Suppressor macrophage treated with lipopolysaccharide for 1 hour (primary cell): ENCODE measurements at places on chromosomes 2 and 18.

DNA sequence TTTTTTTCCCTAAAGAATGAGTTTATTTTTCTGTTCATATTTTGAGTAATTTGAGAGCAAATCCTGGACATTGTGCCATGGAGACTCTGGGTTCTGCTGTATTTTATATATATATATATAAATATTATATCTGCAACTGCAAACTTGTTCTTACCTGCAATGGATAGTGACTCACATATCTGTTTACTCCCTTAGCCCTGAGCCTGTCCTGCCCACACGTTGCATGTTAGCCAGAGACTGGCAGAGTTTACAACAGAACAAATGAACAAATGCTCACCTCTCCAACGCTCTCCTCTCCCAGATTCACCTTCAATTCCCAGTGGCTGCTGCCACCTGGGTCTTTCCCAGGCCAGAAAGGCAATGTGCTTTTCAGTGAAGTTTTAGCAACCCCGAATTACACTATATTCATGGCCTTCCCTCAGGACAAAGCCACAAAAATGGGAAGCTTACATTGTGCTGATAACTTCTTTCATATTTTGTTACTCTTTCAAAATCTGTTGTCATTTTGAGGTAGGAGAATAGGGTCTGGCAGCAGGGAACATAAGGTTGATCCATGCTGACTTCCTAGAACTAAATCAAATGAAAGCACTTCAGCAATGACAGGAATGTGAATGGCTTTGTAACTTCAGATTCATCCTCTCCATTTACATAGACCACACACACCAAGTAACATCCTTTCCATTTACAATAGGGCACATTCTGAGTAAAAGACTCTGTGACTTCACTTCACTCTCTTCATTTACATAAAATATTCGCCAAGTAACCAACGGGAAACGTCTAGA lies 105.4 kb upstream of the FAM110C start:
- no peak for DNase-seq

DNA sequence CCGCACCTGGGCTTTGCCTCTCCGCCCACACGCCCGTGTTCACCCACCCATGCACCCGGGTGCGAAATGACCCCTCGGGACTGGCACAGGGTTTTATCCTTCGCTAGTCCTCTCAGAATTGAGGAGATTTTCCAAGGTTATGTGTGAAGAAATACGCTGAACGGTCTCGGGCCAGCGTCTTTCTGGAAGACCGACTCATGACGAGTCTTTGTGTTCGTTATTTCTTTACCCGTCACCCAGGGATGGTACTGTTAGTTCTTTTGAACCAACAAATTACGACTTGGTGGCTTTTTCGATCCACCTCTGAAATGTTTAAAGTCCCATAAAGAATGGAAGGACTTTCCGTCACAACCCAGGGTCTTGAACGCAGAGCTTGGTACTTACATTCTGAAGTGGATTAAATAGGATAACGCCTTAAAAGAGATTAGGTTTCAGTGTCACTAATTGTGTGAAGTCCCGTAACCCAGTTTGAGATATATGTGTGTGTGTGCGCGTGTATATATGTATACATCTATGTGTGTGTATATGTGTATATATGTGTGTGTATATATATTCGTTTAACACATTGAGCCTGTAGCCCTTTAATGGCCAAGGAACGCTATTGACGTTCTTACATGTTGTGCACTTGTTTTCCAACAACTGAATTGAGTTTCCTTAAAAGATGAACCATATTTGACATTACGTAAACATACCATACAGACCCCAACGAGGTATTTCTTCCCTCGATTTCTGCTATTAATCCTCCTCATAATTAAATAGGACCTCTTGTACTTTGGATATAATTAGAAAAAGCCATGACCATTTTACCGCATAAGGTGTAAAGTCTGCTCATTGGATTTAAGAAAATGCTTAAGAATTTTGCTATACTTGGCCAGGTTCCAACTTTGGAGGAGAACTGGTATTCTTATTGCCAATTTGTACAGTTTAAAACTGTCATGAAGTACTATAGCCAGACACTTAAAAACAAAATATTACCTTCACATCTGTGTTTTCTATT lies 889 bp downstream of the ZC3H15 start:
- DNase-seq, result peak; percentile 32

- no peak for DNase-seq
Measured at GRCh38 chr2:120787822-120788700, 52.4 kb downstream of the GLI2 start.

DNA sequence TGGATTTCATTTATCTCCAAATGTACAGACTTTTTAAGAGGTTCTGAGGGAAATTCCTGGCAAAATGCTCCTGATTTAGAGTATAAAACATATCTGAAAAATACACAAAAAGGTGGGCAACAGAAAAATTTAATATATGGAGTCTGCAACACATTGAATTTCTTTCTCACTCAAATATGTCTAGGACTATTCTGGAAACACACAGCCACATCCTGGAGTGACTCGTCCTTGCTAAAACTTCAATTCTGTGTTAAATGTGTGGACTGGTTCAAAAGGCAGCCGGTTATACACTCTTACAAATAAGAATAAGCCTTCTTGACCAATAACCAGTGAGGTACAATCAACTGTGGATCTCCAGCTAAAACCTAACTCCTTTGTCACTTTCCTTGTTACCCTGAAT lies 44.1 kb upstream of the RND3 start:
- DNase-seq, result no peak

DNA sequence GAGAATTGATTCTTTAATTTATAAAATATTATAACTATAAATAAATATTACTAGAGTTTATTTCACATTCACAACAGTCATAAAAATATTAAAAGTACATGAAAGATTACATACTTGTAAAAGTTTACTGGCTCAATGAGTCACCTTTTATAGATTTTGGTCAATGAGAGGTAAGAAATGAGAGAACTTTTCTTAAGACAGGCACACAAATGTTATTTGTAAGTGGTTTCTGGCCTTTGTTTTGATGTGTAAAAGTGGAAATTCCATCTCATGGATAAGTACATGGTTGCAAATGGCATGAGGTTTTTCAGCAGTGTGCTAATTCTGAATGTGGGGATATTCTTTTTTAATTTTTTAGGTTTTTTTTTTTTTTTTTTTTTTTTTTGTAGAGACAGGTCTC lies 63.8 kb downstream of the TTC27 start:
- DNase-seq, result peak; percentile 2

GRCh38 chr2:106028192-106028591 lies 165.9 kb downstream of the UXS1 start:
- DNase-seq, result no peak

DNA sequence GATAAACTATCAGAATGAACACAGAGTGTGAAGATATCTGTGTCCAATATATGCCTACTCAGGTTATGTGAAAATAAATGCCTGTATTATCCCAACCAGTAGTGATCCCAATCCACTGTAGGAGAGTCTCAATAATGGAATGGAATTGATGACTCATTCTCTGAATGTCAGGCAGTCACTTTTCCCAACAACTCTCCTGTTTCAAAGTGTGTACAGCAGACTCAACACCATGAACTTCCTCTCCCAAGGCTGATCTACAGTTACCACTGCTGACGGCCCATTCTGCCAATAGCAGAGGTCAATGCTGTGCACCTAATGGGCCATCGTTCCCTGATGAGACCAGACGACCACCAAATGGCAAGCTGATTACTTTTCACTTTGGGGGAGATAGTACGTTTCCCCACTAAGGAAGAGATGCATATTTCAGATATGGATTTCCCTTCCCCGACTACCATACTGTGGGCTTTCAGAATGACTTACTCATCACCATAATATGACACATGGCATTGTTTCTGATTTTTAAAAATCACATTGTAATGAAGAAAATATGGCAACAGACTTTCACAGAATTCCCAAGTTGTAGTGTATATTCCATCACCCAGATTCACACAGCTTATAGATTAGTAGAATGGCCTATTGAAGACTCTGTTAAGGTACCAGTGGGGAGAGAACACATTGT lies 601.7 kb upstream of the VRK2 start:
- DNase-seq, result peak; percentile 69

GRCh38 chr18:48347756-48348326 lies 61.3 kb downstream of the ZBTB7C start:
- no peak for DNase-seq

GRCh38 chr2:168119515-168120141 lies 127.8 kb downstream of the STK39 start:
- peak; percentile 76 for DNase-seq

GRCh38 chr2:178420463-178420999 lies 30.4 kb downstream of the PRKRA start:
- no peak for DNase-seq

DNA sequence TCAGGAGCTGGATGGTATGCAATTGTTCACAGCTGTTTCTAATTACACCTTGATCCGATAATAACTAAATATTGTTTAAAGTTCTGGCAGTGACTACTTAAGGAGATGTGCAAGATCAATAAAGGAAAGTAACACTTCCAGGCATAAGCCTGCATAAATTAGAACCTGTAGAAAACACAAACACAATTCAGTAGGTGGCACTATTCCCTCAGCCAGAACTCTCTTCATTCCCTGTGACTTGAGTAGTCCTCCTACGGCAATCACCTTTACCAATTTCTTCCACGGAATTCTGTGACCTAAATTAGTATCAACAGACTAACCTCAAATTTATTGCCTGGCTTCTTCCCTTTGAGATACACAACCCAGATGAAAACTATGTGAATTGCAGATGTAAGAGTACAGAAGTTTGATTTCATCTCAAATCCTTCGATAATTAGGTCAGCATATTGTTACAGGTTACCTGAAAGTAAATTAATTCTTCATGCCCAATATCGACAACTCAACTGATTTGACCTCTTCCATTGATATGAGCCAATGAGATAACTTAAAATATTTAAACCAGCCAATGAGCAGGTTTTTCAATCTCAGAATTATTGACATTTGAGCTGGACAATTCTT lies 137.8 kb downstream of the PID1 start:
- peak; percentile 44 for DNase-seq

DNA sequence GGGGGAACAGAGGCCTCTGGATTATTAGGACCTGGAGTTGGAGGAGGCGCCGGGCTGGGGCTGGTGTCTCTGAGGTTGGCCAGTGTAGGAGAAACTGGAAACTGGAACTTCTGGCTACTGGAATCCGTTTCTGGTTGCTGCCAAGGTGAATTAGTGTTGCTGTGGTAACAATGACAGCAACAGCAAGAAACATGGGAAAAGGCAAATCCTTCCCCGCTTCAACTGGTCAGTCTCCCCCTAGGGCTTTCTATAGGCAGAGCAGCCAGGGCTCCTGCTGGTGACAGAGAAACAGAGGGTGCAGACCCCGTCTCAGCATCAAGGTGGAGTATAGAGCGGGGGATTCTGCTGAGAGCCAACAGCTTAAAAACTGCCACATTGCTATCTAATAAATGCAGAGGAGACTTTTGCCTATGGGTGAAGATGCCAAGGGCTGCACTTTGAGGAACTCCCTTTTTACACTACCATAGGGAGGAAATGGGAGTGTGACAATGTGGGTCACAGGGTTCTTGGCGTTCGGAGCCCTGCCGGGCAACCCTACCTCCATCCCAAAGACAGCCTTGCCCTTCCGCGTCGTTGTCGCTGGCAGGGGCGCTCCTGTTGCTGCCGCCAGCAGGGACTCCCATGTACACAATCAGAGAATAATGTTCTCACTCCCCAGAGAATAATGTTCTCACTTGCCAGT lies 81.4 kb upstream of the CABLES1 start:
- DNase-seq, result peak; percentile 50

DNA sequence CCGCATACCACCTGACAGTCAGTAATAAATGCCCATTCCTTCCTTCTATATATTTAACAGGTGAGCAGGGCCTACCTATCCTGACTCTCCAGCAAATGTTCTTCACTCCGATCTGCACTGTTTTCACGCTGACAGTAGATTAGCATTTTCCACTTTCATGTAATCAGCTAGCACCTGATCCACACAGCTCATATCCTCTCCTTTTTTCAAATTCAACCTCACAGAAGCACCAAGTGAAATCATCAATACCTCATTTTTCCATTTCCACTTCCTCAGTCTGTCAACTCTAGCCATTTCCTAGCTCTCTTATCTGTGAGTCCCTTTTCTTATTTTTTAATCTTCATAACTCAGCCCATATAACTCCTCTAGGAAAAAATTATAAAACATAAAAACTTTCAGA lies 402.8 kb downstream of the ZEB2 start:
- no peak for DNase-seq

- DNase-seq, result no peak
Measured at GRCh38 chr2:171044416-171044815, 115.4 kb downstream of the GORASP2 start.

- DNase-seq, result no peak
Measured at GRCh38 chr2:140270224-140270623, 1490.0 kb upstream of the NXPH2 start.

GRCh38 chr18:47932190-47932589 lies 1.7 kb upstream of the SMAD2 start:
- DNase-seq, result peak; percentile 59

- DNase-seq, result no peak
Measured at GRCh38 chr18:28459587-28459986, 282.7 kb upstream of the CDH2 start.

DNA sequence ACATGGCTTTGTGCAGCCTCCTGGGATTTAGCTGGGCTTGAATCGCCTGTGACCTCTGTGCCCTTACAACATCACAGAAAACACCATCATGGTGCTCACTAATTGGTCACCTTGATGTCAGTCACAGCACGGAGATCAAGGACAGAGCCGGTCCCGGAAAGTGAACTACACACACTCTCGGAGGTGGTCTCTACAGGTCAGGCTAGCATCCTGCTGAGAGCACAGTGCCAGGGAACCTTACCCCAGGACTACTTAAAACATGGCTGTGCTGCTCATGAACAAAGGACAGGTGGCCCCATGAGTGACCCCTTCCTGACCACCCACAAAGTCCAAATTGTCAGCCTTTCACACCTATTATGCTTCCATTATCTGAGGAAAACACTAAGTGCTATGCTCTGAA lies 1782.1 kb upstream of the CELF4 start:
- no peak for DNase-seq

DNA sequence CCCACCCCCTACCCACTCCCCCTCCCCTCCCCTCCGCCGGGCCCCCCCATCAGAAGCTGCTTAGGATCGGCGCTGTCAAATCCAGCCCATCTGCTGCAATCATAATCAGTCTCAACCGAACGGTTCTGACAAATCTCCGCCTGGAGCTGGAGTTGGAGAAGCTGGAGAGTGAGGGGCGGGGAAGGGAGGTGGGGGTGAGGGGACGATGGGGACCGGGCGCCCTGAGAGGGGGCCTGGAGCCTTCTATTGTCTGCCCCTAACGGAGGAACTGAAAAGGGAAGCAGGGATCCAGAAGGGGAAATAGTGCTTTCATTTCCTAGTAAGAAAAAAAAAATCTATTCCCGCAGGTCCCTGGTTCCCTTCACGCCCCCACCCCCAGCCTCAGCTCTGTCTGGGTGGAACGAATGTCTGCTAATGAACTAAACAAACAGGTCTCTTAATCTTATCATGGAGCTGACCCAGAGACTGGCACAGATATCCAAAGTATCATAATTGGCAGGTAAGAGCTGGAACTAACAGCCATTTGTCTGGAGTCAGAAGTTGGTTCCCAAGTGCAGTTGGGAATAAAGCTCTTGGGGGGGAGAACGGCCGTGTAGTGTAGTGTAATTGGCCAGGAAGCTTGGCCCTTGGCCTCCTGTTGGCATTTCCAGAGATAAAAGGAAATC lies 301.2 kb downstream of the NCKAP5 start:
- no peak for DNase-seq
